Activated naive CD8-positive, alpha-beta T cell treated with anti-CD3 and anti-CD28 coated beads for 36 hours (primary cell): ENCODE measurements at places on chromosomes 12 and 14. TPM values are rescaled to one million over a fixed set of nuclear protein-coding genes. Genes with fewer than 3 reads are reported as not detected.

GLI1 gene
- 0.62 TPM for total RNA-seq

THAP2 gene
- 7.5 TPM for total RNA-seq

GRCh38 chr12:1630827-1631591 lies 2.0 kb downstream of the WNT5B start:
- peak overlapping the region; percentile 60 for H3K4me3 ChIP-seq
- H3K27ac ChIP-seq: no peak overlapping the region
- H3K36me3 ChIP-seq: no peaks in the 10 kb centered on the region
- peaks cover 75% of the 10 kb centered on the region for H3K27me3 ChIP-seq

DNA sequence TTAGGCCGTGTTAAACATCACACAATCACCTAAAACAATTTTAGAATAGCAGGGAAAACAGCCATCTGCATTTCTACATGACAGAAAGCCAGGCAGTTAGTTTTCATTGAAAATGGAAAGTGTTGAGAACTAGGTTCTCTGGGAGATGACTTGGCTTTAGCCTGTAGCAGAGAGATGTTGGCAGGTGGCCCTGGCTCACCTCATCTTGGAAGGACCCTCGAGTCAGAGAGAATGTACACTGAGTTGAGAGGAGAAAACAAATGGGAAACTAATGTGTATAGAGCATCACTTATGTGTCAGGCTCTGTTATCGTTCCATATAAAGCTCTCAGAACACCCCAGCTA lies 51.9 kb downstream of the SUSD6 start:
- peaks cover 72% of the 10 kb centered on the region for H3K4me1 ChIP-seq
- DNase-seq: no peak
- H3K36me3 ChIP-seq: peaks cover 66% of the 10 kb centered on the region
- no peak overlapping the region for H3K4me3 ChIP-seq
- no peak overlapping the region for H3K27ac ChIP-seq
- H3K27me3 ChIP-seq: no peaks in the 10 kb centered on the region

DNA sequence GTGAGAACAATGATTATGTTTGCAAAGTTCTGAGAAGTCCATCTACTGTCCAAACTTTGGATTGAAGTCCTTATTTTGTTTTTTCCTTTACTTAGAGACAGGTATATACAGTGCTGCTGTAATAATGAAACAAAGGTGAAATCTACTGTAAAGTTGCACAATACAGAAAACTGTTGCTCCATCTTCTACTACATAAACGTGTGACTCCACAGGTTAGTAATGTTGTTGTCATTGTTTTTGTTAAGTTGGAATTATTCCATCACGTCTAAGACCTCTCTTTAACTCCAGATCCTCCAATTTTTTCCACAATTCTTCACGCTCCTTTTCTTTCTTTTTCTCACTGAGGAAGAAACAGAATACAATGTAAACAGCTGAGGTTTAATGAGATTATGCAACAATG lies 57.0 kb upstream of the GPHB5 start:
- no peak overlapping the region for H3K4me3 ChIP-seq
- H3K4me1 ChIP-seq: no peaks in the 10 kb centered on the region
- no peak overlapping the region for H3K27ac ChIP-seq
- DNase-seq: no peak
- no peaks in the 10 kb centered on the region for H3K27me3 ChIP-seq
- H3K36me3 ChIP-seq: peaks cover 34% of the 10 kb centered on the region

GRCh38 chr12:89574736-89575208 lies 48.9 kb upstream of the POC1B start:
- no peaks in the 10 kb centered on the region for H3K27me3 ChIP-seq
- no peak overlapping the region for H3K27ac ChIP-seq
- no peaks in the 10 kb centered on the region for H3K36me3 ChIP-seq
- DNase-seq: no peak
- H3K4me3 ChIP-seq: no peak overlapping the region
